CD4-positive, alpha-beta T cell (primary cell): ENCODE measurements at places on chromosomes 5 and 9.

DNA sequence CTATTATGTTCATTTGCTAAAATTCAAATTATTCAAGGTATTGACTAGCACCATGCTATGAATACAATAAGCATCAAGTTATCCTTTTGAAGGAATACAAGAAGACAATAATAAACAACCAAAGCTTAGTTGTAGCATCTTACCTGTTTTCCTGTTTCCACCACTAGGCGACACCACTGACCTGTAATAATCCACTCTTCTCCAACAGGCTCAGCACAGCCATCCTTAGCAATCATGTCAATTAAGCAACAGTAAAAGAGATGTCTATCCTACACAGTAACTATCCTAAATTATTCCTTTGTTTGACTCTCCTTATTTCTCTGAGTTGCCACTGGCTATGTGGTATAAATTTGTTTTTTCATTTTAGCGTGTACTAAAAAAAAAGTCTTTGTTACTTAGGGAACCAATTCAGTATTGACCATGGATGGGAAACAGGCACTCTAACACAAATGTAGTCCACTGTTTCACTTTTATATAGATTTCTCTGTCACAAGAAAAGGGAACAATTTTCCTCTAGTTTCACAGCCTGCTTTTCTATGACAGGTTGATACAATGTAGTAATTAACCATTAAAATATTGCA lies 46.2 kb downstream of the PCA3 start:
- no peak for DNase-seq

- DNase-seq, result no peak
These were observed 286.6 kb downstream of the CRB2 start for GRCh38 chr9:123642291-123643278.

- DNase-seq, result no peak
These were observed 90.9 kb upstream of the MINAR2 start for GRCh38 chr5:129656952-129657351.

- DNase-seq, result no peak
These were observed 81.9 kb upstream of the DHFR start for GRCh38 chr5:80736730-80737129.

GRCh38 chr5:122611406-122611805 lies 163.5 kb upstream of the SNX2 start:
- no peak for DNase-seq

- no peak for DNase-seq
These were observed 112.9 kb downstream of the ST8SIA4 start for GRCh38 chr5:100790170-100790665.

DNA sequence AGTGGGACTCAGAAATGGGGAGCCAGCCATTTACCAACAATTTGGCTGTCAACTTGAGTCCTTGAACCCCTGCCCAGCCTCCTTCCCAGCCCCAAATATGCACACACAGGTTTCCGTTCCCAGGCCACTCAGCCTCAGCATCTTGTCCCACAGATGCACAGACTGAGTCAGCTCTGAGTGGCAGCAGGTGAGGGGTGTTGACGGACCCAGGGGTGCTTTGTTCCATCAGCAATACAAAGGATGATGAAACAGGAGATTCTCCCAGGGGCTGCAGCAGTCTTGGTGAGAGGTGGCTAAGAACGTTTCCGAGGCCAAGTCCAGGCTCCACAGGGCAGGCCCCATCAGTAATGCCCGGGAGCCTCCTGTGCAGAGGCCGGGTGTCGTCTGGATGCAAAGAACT lies 4.9 kb upstream of the OLFM1 start:
- no peak for DNase-seq

DNA sequence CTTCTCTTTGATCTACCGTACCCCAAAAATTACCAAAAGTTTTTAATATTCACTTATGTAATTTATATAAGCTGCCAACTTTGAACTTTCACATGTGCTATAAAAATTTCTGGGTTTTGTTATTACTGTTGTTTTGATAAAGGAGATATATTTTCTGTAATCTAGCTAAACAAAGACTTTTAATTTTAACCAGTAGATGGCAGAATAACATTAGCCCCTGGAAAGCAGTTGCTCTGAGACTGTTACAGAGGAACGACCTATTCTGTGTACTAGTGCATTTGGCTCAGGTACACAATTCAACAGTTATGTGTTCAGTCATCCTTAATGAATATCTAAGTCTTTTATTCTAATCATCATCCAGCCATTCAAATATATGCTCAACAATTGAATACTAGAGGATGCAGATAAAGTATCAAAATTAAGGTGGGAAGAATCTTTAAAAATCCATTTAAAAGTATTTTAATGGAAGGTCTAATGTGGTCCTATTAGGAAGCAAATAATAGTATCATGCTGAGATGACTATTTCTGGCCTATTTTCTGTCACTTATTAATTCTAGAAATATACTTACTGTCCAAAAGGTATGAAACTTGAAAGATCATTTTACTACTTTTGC lies 8.6 kb downstream of the KLHL9 start:
- no peak for DNase-seq

GRCh38 chr9:28163619-28164018 lies 590.3 kb upstream of the C9orf72 start:
- DNase-seq, result no peak

- DNase-seq, result no peak
These were observed 1.6 kb downstream of the DEPDC1B start for GRCh38 chr5:60698336-60698735.

DNA sequence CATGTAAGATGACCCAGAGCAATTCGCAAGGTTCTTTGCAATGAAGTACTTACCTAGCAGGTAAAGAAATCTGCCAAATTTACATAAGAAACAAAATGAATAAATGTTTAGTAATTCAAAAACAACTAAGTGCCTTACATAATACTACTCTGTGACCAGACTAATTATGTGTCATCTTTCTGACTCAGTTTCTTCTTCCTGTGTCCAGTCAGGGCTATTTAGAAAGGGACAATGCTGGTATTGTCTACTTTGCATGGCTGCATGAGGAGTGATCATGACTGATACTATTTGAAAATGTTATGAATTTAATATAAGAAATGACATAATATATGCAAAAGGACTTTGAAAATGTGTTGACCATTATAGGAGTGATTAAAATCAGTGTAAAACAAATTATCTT lies 210.0 kb downstream of the TMEM161B start:
- no peak for DNase-seq

GRCh38 chr9:16572005-16572734 lies 298.3 kb downstream of the BNC2 start:
- DNase-seq, result no peak

DNA sequence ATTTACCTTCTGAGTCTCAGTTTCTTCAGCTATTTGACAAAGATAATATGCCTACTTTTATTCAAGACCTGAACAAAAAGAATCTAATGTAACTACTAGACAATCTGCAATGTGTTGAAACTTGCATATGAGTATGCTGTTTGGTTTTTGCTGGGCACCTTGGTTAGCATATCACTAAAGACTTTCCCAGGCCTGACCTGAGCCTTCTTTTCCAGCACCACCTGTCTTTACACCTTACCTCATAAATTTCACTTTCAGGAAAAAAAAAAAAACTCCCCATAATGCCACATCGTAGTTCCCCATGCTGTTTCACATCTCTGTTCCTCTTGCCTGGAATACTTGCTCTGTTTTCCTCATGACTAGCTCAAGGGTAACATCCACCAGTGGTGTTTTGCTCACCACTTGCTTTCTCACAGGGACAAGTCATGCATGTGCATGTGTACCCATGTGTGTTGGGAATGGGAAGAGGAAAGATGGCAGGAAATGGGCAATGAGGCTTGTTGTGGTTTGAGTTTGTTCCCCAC lies 45.6 kb upstream of the TLE4 start:
- no peak for DNase-seq

DNA sequence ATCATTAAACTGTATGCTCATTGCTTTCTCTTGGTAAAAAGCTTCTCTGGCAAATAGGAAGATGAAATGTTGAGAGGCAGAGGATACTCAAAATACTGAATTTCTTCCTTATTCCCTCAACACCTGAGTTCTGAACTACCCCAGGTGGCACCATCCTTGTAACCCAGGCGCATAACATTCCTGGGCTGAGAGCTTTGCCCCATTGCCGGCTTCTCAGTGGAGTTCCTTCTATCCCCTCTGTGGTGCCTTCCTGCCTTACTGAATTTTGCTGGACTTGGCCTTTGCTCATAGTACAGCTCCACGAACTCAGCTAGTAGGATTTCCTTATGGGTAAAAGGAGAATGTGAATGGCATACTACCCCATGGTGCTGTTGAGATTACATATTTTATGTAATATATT lies 54.7 kb downstream of the BASP1 start:
- no peak for DNase-seq

DNA sequence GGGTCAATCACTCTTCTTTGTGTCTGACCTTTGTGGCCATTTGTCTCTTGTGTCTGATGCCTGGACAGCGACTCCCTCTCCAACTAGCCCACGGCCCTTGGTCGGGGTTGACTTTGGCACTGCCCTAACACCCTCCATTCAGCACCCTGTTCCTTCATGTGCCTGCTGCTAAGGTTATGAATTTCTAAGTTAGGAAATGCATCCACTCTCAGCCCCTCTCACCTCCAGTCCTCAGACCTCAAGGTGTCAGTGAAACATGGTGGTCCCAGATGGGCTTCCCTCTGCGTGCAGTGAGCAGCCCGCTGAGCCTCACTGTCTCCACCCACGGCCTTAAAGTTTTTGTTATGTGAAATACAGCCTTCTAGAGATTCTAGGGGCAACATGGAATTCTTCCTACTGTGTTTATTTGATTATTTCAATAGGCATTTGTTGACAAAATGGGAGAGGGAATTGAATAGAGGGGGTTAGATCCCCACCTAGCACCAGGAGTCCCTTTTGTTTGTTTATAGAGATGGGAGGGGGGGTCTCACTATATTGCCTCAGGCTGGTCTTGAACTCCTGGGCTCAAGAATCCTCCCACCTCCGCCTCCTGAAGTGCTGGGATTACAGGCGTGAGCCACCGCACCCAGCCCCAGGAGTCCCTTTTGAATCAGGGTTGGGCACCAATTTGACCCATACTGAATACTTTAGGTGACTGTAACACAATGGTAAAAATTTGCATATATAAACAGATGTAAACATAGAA lies 1.6 kb upstream of the GLIPR2 start:
- DNase-seq, result no peak

- DNase-seq, result no peak
These were observed 104.0 kb upstream of the SSBP2 start for GRCh38 chr5:81854915-81855314.

- no peak for DNase-seq
These were observed 46.7 kb downstream of the ROR2 start for GRCh38 chr9:91903126-91903911.

DNA sequence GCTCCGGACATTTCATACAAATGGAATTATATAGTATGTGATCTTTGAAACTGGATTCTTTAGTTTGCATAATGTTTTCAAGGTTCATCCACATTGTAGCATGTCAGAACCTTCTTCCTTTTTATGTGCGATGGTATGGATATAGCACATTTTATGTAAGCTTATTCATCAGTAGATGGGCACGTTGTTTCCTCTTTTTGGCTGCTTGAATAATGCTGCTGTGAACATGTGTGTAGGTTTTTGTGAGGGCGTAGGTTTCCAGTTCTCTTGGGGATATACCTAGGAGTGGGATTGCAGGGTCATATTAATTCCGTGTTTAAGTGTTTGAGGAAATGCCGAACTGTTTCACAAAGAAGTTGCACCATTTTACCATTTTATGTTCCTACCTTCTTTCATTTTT lies 187.8 kb downstream of the NR3C1 start:
- no peak for DNase-seq

- DNase-seq, result no peak
These were observed 3.9 kb downstream of the FUBP3 start for GRCh38 chr9:130583271-130583670.

DNA sequence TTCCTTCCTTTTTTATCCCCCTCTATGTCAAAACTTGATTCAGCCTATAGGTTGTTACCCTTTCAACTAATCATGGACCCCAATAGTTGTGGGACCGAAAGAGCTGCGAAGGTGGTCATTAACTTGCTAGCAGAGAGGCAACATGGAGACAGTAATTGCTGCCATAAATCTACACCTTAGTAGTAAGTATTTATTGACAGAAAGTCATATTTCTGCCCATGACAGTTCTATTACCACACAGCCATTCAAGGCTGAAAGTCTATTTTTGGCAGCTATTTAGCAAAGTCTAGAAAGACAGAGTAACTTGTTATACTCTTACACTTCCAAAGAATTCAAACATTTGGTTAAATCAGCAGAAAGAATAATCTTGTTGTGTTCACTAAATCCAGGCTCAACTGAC lies 236.2 kb downstream of the PRELID2 start:
- no peak for DNase-seq

- no peak for DNase-seq
These were observed 47.3 kb downstream of the FAM78A start for GRCh38 chr9:131228988-131229387.

DNA sequence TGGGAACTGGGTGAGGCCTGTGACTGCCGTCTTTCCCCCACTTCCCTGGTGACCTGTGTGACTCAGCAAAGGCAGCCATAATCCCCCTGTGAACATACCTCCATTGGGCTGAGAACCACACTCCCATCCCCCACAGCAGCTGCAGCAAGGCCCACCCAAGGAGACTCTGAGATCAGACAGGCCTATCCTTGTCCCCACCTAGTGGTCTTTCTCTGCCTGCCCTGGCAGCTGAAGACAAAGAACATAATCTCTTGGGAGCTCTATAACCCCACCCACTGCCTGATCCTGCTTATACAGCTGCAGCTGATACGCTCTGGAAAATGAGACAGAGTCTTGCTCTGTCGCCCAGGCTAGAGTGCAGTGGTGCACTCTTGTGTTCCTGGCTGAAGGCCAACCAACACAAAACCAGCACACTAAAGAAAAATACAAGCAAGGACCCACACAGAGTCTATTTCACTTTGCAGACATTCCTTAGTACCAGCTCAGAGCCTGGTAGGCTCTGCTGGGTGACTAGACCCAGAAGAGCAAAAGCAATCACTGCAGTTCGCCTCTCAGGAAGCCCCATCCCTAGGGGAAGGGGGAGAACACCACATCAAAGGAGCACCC lies 106.7 kb downstream of the MCTP1 start:
- DNase-seq, result no peak
